ENCODE measurements at places on chromosomes 16 and 17.

DNA sequence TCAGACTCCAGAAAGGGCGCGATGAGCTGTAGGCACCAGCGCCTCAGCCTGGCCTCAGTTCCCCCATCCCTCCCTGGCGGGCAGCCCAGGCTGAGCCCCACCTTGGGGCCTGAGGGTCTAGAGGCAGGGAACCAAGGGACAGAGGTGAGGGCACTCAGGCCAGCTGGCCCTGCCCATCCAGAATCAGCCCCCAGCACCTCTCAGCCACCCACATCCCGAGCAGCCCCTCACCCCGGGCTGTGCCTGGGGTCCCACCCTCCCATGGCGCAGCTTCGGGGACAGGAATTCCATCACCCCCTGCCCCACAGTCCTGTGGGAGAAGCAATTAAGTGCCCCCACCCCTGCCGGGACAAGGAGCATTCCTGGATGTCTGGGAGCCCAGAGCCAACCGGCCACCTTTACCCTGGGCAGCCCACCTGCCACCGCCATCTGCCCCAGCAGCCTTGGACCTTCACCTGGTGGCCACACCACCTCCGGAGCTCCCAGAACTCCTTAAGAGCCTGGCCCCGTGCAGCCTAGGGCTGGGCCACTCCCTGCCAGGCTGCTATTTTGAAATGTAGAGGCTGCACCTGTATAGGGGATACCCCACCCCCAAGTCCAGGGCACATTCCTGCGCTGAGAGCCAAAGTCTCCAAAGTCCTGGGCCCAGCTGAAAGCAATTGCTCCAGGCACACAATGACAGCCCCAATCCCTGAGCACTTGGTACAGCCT is 33.7 kb upstream of the PVALEF start:
- no peak for DNase-seq

DNA sequence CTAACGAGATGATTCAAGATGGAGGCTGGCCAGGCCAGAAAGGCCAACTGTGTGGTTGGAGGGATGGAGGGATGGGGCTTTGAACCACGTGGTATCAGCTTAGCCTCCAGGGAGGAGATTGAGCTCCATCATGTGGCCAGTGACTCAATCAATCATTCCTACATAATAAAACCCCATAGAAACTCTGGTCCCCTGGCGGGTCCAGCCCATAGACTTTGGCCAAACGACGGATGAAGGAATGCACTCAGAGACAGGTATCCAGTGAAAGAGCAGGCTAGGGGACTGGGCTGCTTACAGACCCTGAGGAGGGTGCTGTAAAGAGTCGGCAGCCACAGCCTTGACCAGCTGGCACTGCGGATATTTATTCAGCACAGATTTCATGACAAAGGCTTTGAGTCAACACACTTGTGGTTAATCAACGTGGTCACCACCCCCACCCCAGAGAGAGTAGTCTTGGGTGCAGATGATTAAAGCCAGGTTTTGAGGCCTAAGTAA is 308.7 kb upstream of the TNRC6C start:
- DNase-seq, result no peak

DNA sequence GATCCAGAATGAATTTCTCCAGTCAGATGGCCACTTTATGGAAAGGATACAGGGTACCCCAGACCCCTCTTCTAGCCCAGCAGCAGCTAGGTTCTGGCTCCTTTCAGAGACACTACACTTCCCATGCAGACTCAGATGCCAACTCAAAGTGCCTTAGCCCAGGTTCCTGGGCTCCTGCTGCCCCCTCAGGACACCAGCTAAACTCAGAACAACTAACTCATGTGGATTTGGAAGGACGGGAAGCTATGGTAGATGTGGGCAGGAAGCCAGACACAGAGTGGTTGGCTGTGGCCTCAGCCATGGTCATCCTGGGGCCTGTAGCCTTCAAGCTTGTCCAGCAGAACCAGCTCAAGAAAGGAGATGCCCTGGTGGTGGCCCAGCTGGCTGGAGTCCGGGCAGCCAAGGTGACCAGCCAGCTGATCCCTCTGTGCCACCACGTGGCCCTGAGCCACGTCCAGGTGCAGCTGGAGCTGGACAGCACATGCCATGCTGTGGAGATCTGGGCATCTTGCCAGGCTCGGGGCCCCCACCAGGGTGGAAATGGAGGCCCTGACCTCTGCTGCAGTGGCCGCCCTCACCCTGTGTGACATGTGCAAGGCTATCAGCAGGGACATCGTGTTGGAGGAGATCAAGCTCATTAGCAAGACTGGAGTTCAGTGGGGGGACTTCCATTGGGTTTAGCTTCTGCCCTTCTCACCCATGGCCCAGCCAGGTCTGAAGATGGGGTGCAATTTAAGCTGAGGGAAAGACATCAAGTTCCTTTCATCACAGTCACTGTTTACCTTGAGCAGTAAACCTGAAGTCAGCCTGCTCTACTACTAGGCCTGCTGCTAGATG is 111.8 kb downstream of the N4BP1 start:
- DNase-seq, result no peak

- DNase-seq, result no peak
Measured at GRCh38 chr16:2388139-2388874, 40.9 kb upstream of the CCNF start.

GRCh38 chr17:27554911-27555310 is 76.1 kb upstream of the LGALS9 start:
- no peak for DNase-seq

GRCh38 chr17:48246612-48247011 is 139.0 kb downstream of the SNX11 start:
- DNase-seq, result no peak

- no peak for DNase-seq
Measured at GRCh38 chr17:65457183-65457582, 104.3 kb downstream of the AXIN2 start.

GRCh38 chr16:2912330-2913199 is 834 bp downstream of the FLYWCH1 start:
- DNase-seq, result no peak

- no peak for DNase-seq
Measured at GRCh38 chr17:40778461-40778860, 3.9 kb downstream of the KRT27 start.

DNA sequence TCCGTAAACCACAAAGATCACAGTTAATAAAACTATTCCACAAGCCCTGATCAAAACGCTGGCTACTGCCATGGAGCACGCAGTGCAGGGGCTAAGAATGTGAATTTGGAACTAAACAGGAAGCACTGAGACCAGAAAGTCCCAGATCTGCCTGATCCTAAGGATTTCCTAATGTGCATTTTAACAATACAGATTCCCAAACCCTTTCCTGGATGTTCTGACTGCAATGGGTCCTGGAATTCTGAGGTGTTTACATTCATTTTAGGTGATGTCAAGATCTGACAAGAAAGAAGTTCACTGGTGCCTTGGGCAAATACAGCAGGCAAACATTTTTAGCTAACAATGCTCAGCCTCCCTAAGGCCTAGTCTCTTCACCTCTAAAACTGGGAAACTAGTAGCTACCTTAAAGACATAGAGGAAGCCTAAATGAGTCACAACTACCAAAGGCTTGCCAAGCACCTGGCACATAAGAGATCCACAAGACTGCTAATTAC is 10.3 kb downstream of the NSMCE1 start:
- DNase-seq, result no peak

GRCh38 chr16:27347930-27348685 is 34.3 kb downstream of the IL4R start:
- DNase-seq, result no peak

GRCh38 chr16:11354733-11355574 is 9.7 kb downstream of the RMI2 start:
- DNase-seq, result no peak

- peak; percentile 53 for DNase-seq
Measured at GRCh38 chr16:1048442-1049112, 24.0 kb upstream of the SSTR5 start.

- no peak for DNase-seq
Measured at GRCh38 chr16:64051824-64052223, 1070.0 kb downstream of the CDH11 start.

DNA sequence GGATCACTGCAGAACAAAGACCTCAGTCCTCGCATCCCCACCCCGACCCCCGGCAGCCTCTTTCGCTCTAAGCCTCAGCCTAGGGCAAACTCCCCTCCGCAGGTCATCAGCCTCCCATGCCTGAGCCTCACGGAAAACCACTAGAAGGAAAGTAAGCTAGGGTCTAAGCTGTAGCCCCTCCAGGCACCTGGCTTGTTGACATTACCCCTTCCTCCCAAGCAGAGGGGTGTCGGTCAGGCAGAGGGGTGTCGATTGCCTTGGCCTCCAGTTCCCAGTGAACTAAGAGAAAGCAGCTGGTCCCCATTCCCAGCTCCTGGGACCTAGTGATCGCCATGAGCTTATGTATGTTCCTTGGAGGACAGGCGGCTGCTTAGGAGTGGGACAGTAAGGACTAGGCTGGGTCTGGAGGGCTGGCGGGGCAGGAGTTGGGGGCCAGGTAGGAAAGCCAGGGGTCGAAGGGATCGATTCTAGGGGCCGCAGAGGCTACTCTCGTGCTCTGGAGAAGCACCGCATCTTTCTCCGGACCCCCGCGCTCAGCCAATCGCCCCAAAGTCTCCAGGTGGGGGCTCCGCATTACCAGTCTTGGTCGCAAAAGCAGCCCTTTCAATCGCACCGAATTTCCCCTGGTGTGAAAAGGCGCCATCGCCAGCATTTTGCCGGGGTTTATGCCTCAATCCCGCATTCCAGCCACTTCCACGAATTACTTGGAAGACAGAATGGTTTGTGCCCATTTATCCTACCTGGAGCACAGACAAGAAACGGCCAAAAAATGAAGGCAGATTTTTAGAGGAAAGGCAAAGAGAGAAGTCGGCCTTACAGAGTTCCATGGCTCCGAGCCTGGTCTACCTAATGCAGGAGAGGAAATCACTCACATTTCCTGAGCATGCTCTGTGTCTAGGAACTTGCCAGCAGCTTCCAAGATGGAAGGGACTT is 21.3 kb upstream of the HOXB13 start:
- no peak for DNase-seq

DNA sequence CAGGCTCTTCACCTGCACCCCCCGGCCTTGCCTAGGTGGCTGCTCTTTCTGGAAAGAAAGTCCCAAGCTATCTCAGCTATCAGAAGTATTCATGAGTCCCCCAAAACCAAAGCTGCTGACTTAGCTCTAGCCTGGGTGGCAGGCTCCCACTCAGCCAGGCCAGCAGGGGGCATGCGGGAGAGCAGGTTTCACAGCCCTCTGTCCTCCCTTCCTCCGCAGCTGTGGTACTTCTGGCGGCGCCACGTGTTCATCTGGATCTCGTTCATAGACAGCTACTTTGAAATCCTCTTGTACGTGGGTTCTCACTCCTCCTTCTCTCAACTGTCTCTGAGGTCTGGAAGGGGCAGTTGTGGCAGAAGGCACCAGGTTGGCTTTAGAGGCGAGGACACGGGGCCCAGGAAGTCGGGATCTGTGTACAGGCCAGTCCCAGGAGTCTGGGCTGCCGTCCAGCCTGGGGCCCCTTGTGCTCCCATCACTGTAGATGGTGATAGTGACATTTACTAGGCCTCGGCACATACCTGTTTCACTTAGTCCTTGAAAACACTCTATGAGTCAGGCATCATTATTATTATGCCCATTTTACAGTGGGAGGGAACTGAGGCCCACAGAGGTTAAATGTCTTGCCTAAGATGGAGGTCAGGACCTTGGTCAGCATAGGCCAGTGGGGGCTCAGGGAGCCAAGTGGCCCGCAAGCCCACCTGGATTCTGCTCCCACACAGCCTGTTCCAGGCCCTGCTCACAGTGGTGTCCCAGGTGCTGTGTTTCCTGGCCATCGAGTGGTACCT is 12.9 kb downstream of the TRPV2 start:
- no peak for DNase-seq

DNA sequence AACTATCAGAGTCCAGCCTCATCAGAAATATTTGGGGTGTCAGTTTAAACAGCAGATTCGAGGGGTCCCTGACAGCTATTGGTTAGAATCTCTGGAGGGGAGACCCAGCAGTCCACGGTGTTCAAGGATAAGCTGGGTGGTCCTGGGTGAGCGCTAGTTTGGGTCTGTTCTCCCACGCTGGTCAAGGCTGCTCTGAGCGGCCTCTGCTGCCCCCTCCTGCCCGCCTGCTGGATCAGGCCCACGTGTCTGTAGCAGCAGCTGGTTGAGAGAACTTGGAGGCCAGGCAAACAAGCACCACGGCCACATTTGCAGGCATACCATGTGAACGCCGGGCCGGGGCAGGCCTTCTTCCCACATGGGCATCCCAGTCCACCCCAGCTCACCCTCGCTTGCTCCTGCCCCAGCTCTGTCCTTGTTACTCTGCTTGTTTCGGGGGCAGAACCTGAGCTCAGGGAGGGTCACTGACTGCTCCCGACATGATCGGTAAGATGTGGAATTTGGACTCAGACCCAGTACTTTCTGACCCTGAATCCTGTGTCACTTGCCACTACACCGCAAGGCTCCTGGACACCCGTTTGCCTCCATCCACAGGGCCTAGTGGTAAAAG is 7.4 kb downstream of the FOXF1 start:
- peak; percentile 20 for DNase-seq

DNA sequence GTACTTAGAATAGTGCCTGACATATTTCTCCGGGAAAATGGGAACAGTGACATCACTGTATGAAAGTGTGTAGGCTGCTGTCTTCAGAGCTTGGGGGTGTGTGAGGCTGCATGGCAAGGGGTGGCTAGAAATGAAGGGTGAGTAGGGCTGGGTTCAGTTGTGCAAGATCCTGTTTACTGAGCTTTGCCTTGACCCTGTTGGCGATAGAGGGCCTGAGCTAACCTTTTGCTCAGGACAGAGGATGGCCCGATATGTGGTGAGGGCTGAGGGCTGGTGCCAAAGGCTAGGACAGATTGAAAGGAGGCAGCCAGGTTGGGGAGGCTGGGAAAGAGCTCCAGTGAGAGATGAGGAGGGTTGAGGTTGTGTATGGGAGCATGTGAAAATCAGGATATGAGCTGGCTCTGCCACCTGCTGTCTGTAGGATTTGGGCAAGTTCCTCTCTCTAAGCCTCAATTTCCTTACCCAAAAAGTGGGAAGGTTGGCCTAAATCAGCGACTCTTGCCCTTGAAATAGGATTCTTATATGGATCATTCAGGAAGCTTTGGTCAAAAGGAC is 6.0 kb upstream of the CCL1 start:
- DNase-seq, result no peak

GRCh38 chr17:67836205-67836987 is 11.1 kb downstream of the BPTF start:
- DNase-seq, result no peak

DNA sequence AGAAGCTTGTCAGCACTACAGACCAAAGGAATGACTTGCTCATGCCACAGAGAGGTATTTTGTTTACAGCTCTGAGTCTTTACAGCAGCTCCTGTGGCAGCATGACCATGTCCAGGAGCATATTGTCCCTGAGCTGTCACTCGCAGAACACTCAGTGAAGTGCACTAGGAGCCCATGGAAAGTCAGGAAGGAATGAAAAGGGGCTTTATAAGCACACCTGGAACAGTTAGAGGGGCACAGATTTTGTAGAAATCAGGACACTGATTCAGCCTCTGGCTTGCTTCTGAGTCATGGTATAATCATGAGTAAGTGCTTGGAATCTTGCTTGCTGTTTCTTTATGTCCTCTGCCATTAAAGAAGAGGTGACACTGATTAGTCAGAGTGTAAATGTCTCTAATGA is 41.0 kb downstream of the TADA2A start:
- DNase-seq, result no peak

DNA sequence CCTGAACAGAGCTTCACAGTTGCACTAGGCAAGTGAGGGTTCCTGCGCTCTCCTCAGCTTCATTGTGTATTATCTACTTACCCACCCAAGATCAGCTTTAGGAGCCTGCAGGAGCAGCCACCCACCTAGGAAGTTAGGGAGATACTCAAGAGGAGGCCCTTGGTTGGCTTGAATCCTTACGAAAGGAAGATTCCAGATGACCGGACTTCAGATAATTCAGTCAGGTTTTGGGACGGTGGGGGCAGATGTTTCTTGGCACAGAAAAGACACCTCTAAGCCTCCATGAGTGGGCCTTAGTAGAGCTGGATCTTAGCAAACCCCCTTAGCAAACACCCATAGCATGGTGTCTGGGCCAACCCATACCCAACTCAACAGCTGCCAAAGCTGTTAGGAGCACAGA is 2.4 kb upstream of the CBFB start:
- DNase-seq, result no peak

All from NCI-H1092 (cell line).